ENCODE measurements at places on chromosomes 2 and 18.

GRCh38 chr2:232882085-232882484, 12.0 kb downstream of the SNORC start:
- no peak for ATAC-seq

GRCh38 chr2:238700117-238700457, 147.8 kb upstream of the TWIST2 start:
- no peak for ATAC-seq

- peak; percentile 41 for ATAC-seq
These were observed 34.0 kb upstream of the PLA2R1 start for GRCh38 chr2:160096409-160096808.

DNA sequence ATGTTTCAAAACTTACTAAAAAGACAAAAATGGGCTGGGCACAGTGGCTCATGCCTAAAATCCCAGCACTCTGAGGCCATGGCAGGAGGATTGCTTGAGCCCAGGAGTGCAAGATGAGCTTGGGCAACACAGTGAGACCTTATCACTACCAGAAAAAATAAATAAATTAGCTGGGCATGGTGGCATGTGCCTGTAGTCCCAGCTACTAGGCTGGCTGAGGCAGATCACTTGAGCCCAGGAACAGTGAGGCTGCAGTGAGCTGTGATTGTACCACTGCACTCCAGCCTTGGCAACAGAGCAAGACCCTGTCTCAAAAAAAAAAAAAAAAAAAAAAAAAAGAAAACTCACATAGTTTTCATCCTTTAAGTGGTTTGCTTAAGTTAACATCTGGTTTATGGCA, 6.4 kb downstream of the TSPYL6 start:
- ATAC-seq, result no peak

DNA sequence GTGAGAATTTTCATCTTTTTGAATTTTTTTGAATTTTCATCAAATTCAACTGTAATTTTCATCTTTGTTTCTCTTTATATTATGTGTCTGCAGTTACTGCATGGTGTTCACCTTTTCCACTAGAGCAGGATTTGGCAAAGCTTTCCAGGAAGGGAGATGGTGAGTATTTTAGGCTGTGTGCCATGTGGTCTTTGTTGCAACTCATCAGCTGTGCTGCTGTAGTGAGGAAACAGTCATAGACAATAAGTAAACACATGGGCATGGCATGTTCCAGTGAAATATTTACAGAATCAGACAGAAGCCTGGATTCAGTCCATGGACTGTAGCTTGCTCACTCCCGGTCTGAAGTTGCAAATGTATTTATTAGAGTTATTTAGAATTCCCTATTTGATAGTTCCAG, 120.4 kb downstream of the DCDC2C start:
- ATAC-seq, result no peak

DNA sequence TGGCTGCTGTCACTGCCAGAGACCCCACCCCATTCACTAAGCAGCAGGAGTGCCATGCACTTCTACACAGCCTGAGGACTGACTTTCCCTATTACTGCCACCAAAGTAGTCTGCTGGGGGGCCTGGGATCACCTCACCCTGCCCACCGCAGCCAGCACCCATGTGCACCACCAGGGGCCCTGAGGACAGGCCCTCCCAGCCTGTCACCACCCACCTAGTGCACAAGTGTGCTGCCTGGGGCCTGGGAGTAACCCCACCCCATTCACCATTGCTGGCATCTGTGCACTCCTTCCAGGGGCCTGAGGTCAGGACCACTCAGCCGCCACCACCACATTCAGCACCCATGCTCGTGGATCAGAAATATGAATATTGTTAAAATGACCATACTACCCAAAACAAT, 247.8 kb upstream of the NCKAP5 start:
- ATAC-seq, result no peak

DNA sequence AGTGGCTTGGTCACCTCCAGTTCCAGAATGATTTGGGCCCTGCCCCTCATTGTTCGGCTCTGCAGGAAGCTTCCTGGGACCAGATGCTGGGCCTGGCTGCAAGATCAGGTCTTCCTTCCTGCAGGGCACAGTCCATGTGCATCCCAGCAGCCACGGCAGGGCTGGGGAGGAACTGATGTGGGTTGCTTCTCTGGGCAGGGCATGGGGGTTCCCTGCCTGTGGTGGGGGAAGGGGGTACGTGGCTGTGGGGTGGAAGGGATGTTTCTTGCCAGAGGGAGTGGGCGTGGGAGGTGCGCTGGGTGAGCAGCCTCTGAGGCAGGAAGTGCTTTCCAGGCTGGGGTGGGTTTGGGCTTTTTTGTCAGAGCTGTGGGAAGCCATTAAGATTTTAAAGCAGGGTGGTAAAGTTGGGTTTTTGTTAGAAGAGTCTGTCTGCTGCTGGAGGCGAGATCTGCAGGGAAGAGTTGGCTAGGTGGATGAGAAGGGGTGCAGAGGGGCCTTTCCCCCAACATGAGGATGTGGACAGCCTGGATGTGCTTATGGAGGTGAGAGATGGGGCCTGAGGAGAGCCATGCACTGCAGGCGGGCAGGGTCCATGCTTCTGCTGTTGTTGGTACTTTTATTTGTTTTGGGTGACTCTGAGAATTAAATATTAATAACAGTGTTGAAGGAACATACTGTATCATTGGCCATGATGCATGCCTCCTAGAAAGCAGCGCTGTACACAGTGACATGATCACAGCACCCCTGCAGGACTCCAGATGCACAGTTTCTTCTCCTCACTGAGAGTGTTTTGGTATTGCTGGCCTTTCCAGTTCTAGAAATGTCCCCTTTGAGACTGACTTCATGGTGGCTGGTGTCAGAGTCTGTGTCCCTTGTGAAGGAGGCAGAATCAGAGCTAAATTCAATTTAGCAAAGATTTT, 45.3 kb downstream of the DGKD start:
- ATAC-seq, result peak; percentile 48

DNA sequence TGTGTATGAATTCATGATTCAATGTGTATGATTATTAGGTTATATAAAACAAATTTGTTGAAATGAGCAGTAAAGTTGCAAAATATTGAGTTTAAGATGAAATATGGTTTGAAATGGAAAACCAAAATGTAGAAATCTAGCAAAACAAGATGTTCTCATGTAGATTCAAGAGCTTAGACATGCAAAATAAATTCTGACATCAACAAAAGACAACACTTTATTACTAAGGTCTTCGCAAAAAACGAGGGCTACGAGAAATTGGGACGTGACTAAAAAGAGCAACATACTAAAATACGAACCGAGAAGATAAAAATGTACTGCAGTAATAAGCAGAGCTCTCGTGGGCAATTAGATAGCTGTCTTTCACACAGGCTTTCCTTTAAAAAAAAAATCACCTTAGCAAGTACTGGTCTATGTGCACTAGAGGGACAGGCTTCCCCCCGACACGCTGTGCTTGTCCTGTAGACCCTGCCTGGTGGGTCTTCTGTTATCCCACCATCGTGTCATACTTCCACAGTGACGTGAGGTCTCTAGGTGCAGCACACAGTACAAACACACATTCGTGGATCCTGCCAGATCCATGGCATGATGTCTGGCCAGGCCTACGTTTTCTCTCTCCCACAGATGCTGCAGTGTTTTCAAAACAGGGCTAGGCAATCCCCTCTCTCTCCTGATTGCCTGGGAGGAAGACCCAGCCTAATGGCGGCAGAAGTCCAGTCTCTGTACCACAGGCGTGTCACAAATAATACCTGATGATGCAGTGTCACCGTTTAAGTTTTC, 240.8 kb downstream of the TCF4 start:
- ATAC-seq, result no peak

DNA sequence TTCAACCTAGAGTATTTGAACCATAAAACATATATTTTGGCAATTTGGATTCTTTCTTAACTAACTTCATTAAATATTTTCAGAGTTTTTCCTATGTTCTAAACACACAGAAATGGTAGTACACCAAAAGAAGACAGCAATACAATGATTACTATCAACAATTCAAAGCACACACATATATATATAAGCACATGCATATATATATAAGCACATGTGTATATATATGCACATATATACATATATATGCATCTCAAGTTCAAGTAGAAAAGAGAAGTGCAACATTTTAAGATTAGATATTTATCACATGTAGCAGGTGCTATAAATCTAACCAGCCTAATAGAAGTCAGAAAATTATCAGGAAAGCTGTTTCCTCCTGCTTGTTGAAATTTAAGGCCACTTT, 320.9 kb upstream of the FSIP2 start:
- no peak for ATAC-seq

GRCh38 chr2:130851624-130852382, 15.1 kb downstream of the ARHGEF4 start:
- no peak for ATAC-seq

DNA sequence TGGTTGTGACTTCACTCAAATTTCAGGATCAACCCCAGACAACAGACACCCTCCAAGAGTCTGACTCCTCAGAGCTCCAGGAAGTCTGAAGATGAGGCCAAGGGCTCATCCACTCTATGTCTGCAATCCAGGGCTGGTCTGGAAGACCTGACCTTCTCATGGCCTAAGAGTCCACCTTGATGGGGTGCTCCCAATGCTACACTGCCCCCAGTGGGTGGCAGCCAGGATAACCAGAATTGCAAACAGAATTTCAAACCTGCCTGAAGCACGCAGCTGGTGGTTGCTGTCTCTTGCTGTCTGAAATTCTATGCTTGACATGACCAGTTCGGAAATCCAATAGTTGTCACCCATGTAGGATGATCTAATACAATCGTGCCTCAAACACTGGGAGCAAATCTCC, 96.0 kb downstream of the UXS1 start:
- ATAC-seq, result no peak

- no peak for ATAC-seq
These were observed 328.1 kb downstream of the SLC8A1 start for GRCh38 chr2:40123746-40124145.

GRCh38 chr2:173286153-173286809, 68.4 kb upstream of the CDCA7 start:
- peak; percentile 71 for ATAC-seq

DNA sequence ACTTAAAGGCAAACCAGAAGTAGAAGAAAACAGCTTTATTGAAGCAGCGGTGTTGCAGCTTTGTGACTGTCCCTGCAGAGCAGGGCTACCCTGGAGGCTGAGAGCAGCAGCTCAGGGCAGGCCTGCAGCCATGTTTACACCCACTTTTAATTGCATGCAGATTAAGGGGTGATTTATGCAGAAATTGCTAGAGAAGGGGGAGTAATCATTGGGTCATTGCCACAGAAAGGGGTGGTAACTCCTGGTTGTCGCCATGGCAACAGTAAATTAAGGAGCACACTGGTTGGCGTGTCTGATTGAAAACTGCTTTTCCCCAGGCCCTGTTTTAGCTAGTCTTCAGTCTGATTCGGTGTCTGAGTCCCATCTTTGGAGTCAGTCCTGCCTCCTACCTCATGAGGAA, 195.4 kb upstream of the HDAC4 start:
- no peak for ATAC-seq
